SW480 (cell line): ENCODE measurements at places on chromosomes 3 and 15.

- no peak for DNase-seq
Measured at GRCh38 chr15:77026501-77027110, 31.7 kb downstream of the PSTPIP1 start.

DNA sequence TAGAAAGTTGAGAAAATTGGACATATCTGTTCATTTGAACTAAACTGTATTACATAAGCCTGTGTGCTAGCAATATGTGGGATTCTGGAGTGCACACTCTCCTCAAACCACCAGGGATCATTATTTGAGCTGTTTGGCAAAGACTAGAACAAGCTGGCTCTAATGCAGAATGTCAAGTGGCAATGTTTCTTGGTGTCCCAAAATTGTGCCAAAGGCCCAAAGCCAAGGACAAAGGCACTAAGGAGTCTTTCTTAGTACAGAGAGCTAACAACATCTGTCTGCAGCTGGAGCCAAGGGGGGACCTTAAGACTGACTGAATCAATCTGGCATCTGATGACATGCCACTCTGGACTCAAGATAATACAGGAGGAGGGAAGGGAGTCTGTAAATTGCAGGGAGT is 76.7 kb upstream of the STRIT1 start:
- no peak for DNase-seq

GRCh38 chr15:79004336-79004735 is 59.5 kb upstream of the CTSH start:
- peak; percentile 67 for DNase-seq

DNA sequence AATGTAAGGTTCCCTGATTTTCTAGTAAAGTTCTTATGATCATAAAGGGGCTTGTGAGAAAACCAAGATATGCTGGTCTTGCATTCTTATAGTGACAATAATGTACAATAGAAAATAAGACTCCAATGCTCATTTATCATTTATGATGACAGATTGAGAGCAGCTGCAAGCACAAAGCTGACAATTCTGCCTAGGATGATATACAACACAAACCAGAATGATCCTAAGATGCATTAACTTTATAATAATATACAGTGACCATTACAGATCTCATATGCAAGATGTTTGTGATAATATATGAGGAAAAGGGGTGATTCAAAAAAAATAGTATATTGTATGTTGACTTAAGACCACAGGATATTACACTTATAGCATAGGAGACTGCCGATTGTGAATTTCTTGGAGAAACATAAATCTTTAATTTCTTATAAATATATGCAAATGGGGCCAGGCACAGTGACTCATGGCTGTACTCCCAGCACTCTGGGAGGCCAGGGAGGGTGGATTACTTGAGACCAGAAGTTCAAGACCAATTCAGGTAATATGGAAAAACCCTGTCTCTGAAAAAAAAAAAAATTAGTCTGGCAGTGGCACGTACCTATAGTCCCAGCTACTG is 387.0 kb downstream of the ZBBX start:
- no peak for DNase-seq

DNA sequence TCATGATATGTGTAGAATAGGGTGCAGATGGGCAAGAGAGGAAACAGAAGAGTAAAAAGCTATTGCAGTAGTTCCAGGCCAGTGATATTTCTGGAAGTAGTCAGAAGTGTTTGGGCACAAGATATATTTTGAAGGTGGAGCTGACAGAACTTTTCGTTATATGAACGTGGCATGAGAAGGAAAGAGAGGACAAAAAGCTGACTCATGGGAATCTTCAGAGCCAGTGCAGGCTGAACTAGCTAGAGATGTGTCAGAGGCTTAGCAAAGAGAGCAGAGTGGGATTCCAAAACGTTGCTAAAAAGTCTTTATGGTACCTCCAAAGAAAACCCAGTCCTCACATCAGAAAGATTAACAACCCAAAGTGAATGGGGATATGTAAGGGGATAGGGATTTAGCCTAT is 28.7 kb downstream of the TRIM69 start:
- no peak for DNase-seq
